ENCODE measurements at places on chromosomes 4 and X.

- no peak overlapping the region for H3K4me3 ChIP-seq
- no peak overlapping the region for H3K27ac ChIP-seq
- H3K36me3 ChIP-seq, result no peaks in the 10 kb centered on the region
- no peaks in the 10 kb centered on the region for H3K27me3 ChIP-seq
Observed at GRCh38 chr4:52780617-52781354, 29.6 kb upstream of the ERVMER34-1 start.

DNA sequence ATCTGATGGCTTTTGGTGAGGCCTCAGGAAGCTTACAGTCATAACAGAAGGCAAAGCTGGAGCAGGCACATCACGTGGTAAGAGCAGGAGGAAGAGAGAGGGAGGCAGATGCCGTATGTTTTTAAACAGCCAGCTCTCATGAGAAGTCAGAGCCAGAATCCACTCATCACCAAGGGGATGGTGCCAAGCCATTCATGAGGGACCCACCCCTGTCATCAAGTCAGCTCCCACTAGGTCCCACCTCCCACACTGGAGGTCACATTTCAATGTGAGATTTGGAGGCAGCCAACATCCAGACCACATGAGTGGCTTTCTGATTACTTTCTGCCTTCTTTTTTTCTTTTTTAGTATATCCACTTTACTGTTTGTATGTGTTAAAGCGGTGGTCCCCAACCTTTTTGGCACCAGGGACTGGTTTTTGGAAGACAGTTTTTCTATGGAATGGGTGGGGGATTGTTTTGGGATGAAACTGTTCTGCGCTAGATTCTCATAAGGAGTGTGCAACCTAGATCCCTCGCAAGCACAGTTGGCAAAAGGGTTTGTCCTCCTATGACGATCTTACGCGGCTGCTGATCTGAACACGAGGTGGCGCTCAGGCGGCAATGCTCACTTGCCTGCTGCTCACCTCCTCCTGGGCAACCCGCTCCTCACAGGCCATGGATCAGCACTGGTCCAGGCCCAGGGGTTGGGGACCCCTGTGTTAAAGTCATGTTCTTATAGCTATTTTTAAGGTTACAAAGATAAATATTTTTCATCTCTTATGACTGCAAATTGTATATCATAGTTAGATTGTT, 61.7 kb downstream of the SLIT2 start:
- H3K27me3 ChIP-seq, result no peaks in the 10 kb centered on the region
- no peak overlapping the region for H3K4me3 ChIP-seq
- peaks cover 11% of the 10 kb centered on the region for H3K4me1 ChIP-seq
- DNase-seq, result peak; percentile 18
- H3K27ac ChIP-seq, result no peak overlapping the region

GRCh38 chr4:81876106-81876505, 404.4 kb upstream of the RASGEF1B start:
- no peak for DNase-seq
- H3K36me3 ChIP-seq, result no peaks in the 10 kb centered on the region
- no peak overlapping the region for H3K27ac ChIP-seq
- no peak overlapping the region for H3K4me3 ChIP-seq
- H3K4me1 ChIP-seq, result peaks cover 8% of the 10 kb centered on the region
- no peaks in the 10 kb centered on the region for H3K27me3 ChIP-seq

DNA sequence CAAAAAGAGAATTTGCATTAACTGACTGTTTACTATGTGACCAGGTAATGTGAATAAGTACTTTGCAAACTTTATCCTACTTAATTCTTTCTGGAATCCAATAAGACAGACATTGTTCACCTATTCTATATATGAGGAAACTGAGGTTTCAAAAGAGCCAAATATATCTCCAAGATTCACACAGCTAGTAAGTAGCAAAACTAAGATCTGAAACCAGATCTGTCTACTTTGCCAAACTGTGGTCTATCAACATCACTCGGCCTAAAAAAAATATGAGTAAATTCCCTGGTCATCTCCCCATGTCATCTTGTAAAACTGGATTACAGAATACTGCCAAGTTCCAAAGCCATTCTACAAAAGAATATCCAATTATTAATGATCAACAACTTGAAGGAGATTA, 52.8 kb downstream of the ANAPC10 start:
- peaks cover 16% of the 10 kb centered on the region for H3K4me1 ChIP-seq
- DNase-seq, result no peak
- H3K36me3 ChIP-seq, result peaks cover 5% of the 10 kb centered on the region
- H3K27me3 ChIP-seq, result no peaks in the 10 kb centered on the region
- H3K27ac ChIP-seq, result no peak overlapping the region
- H3K4me3 ChIP-seq, result no peak overlapping the region

DNA sequence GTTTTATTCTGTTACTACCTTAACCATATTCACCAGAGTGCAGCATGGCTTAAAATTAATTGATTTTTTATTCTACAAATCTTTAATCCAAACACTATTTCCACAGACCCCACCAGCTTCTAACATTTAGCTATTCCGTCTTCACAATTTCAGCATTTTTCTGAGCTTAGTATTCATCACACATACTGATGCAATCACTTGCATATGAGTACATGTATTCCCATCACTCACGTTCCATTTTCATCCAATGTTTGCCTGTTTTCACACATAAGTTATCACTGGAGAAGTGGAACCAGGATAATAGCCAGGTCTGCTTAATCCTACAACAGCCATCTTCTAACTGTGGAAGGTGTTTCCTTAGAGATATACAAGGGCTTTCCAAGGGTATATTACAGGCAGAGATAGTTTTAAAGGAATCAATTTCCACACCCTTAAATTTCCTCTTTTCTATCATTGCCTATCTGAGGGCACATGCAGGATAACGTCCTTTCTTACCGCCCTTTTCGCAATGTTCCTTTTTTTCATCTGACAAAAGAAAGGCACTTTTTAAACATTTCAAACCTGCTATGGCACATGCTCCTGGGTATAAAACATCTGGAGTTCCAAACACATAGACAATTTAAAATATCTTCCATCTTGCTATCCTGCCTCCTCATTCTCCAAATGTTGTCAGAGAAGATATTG, 115.8 kb downstream of the CORIN start:
- no peaks in the 10 kb centered on the region for H3K36me3 ChIP-seq
- no peak overlapping the region for H3K27ac ChIP-seq
- H3K4me3 ChIP-seq, result no peak overlapping the region
- DNase-seq, result no peak

- H3K27me3 ChIP-seq, result no peaks in the 10 kb centered on the region
- H3K27ac ChIP-seq, result no peak overlapping the region
- H3K36me3 ChIP-seq, result no peaks in the 10 kb centered on the region
- H3K4me3 ChIP-seq, result no peak overlapping the region
Observed at GRCh38 chr4:186902361-186902760, 178.7 kb upstream of the FAT1 start.

- peaks cover 30% of the 10 kb centered on the region for H3K4me1 ChIP-seq
- no peaks in the 10 kb centered on the region for H3K36me3 ChIP-seq
- H3K27me3 ChIP-seq, result peaks cover 35% of the 10 kb centered on the region
- H3K27ac ChIP-seq, result no peak overlapping the region
- no peak for DNase-seq
Observed at GRCh38 chr4:52982255-52982945, 120.3 kb downstream of the RASL11B start.

DNA sequence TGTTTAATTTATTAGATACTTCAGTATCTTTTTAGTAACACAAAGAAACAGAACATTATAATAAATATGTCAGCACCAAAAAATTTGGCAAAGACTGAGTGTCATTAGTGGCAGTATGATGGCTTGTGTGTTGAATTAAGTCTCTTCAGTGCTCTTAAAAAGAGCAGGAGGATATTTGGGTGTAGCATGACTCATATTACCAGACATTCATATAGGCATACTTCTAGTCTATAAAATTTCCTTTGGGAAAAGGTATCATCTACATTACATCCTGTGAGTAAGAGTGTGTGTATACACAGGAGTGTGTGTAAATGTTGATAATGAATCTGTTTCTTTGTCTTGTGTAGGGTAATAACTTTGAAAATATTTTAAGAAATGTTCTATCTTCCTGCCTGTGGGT, 135.7 kb downstream of the CNKSR2 start:
- no peak overlapping the region for H3K27ac ChIP-seq
- no peak for DNase-seq
- H3K27me3 ChIP-seq, result no peaks in the 10 kb centered on the region
- H3K4me3 ChIP-seq, result no peak overlapping the region
- no peaks in the 10 kb centered on the region for H3K4me1 ChIP-seq

GRCh38 chr4:175277816-175278215, 359.7 kb downstream of the ADAM29 start:
- no peak overlapping the region for H3K4me3 ChIP-seq
- DNase-seq, result no peak
- no peak overlapping the region for H3K27ac ChIP-seq

DNA sequence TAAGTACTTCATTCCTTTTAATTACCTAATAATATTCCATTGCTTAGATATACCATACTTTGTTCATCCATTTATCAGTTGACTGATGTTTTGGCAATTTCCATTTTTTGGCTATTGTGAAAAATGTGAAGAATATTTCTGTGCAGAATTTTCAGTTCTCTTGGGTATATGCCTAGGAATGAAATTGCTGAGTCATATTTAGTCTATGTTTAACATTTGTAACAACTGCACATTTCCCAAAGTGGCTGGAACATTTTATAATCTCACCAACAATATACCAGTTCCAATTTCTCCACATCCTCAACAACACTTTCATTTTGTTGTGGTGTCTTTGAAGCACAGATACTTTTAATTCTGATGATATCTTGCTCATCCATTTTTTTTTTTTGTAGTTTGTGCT, 215.5 kb downstream of the PDGFC start:
- DNase-seq, result no peak
- H3K4me1 ChIP-seq, result no peaks in the 10 kb centered on the region
- no peaks in the 10 kb centered on the region for H3K27me3 ChIP-seq
- H3K36me3 ChIP-seq, result peaks cover 9% of the 10 kb centered on the region

DNA sequence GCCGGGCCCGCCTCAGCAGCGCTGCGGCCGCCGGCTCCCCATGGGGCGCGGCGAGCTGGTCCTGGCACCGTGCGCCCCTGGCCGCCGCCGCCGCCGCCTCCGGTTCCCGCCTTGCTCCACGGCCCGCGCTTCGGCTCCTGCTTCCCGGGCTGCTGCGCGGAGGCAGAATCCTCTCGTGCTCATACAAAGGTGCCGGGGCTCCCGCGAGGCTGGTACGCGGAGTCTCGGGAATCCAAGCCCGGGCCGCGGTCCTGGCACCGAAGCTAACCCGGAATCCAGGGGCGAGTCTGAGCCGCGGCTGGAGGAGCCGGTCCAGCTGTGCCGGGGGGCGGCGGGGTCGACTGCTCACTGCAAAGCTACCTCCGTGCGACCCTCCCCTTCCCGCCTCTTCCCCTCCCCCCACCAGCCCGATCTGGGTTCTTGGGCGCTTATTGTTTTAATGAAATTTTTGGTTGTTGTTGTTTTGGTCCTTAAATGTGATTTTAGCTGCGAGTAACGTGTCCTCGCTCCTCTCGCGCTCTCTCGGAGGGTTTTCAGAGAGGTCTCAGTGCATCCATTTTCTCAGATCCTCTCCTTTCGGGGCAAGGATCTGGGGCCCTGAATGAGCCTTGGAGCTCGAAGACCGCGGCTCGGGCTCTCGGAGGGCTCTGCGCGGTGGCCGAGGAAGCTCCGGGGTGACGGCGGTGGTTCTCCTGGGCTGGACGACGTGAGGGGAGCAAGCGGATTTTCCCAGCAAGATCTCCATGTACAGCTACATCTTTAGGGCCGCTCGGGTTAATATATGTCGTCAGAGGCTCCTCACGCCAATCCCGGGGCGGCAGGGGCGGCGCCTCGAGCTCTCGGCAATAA, at the start of gene HAND2:
Gene HAND2 (minus strand): TSS at position 753 of the 849 bp plus-strand sequence. CDS start 940 bp downstream, outside the sequence.
- H3K36me3 ChIP-seq, result peaks cover 5% of the 10 kb centered on the region
- H3K27me3 ChIP-seq, result peaks cover 97% of the 10 kb centered on the region
- H3K27ac ChIP-seq, result no peak within 1 kb of the TSS

GRCh38 chr4:158856852-158857251, 88.0 kb downstream of the FNIP2 start:
- no peak overlapping the region for H3K27ac ChIP-seq
- peaks cover 7% of the 10 kb centered on the region for H3K4me1 ChIP-seq
- H3K27me3 ChIP-seq, result no peaks in the 10 kb centered on the region
- peaks cover 5% of the 10 kb centered on the region for H3K36me3 ChIP-seq
- no peak for DNase-seq

- no peaks in the 10 kb centered on the region for H3K27me3 ChIP-seq
- H3K36me3 ChIP-seq, result peaks cover 16% of the 10 kb centered on the region
- DNase-seq, result no peak
- no peak overlapping the region for H3K27ac ChIP-seq
- H3K4me1 ChIP-seq, result no peaks in the 10 kb centered on the region
Observed at GRCh38 chrX:110168585-110168984, 149.3 kb downstream of the AMMECR1 start.

DNA sequence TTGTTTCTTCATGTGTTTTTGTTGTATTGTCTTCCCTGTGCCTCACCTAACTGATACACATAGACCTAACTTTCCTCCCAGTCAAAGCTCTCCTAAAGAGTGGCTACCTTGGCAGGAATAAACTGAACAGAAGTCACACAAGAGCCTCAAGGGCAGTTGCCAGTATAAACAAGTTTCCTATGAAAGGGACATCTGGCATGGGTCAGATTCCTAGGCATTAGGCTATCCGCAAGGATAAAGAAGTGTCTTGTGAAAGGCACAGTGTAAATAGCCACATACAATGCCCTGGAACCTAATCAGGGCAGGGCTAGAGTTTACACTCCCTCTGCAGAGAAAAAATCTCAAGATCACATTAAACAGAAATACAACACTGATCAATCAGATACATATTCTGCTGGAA, 220.8 kb downstream of the SPANXN3 start:
- no peaks in the 10 kb centered on the region for H3K27me3 ChIP-seq
- DNase-seq, result no peak
- H3K36me3 ChIP-seq, result no peaks in the 10 kb centered on the region

DNA sequence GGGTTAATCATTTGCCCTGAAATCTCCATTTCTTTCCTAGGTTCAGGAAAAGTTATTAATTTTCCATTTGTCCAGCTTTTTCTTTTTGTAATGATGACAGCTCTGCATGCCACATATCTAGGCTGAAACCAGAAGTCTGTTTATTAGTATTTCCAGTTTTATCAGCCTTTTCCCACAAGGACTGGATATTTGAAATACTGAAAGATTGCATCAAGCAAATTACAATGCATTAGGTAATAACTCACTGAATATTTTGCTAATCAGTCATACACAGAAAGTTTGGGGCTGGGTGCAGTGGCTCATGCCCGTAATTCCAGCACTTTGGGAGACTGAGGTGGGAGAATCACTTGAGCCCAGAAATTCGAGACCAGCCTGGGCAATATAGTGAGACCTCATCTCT, 21.5 kb downstream of the SLC9A7 start:
- no peaks in the 10 kb centered on the region for H3K27me3 ChIP-seq
- H3K4me1 ChIP-seq, result peaks cover 10% of the 10 kb centered on the region
- H3K27ac ChIP-seq, result no peak overlapping the region
- H3K4me3 ChIP-seq, result no peak overlapping the region

- H3K27me3 ChIP-seq, result no peaks in the 10 kb centered on the region
- no peak overlapping the region for H3K4me3 ChIP-seq
- no peaks in the 10 kb centered on the region for H3K4me1 ChIP-seq
- no peak for DNase-seq
Observed at GRCh38 chr4:16496501-16496900, 270.2 kb upstream of the TAPT1 start.

Measured in neural crest cell (in vitro differentiated cells).